ENCODE measurements at places on chromosomes 5 and 9.

- no peak for DNase-seq
These were observed 130.5 kb downstream of the ELAVL2 start for GRCh38 chr9:23695572-23695971.

DNA sequence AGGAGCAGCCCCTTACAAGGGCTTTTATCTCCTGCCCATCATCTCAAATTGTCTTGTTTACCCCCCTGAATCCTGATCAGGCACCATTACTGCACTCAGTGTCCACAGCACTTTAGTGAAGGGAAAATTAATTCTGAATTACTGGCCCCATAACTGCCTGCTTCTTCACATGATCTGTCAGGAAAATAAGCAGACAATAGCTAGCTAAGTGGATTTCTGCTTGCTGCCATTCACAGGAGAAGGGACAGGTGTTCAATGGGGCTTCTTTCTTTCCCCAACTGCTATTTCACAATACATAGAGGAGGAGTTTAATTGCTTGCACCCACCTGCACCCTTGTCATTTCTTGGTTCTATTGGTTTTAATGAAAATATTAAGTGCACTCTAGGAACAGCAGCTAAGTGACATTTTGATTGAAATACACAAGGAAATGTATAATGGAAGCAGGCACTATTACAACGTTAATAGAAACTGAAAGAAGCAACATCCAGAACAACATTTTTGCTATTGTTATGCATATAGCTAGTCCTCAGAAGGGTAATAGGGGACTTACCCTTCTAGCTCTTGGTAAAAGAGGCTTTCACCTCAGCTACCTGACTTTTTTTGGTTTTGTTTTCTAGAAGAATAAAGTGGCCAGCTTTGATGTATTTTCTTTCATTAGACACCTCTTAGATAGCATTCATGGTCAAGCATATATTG is 599.3 kb upstream of the TLE4 start:
- no peak for DNase-seq

DNA sequence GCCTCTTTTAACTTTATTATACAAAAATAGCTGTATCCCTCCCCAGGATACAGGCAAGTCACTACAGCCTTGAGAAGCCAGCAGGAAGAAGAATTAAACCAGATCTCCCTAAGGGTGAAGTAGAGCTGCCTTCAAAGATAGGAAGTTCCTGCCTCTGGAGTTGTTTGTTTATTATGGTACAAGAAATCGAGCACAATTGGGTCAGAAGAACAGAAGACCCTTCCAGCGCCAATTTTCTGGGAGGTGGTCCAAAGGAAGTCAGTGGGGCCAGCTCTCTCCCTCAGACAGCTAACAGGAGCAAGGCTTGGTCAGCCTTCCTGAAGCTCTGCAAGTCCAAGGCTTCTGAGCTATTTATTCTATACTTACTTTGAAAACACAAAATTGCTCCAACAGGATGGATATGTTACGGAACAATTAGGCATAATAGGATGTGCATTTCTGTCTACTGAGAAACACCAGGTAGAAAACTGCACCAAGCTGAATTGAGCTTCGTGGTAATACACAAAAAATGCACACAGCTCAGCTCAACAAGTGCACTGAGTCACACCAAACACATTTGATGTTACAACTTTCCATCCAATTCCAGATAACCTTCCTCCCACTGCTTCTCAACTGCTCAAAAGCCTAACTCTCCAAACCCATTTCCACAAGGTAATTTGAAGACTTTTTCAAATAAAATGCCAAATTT is 16.0 kb downstream of the SERINC5 start:
- DNase-seq: no peak

DNA sequence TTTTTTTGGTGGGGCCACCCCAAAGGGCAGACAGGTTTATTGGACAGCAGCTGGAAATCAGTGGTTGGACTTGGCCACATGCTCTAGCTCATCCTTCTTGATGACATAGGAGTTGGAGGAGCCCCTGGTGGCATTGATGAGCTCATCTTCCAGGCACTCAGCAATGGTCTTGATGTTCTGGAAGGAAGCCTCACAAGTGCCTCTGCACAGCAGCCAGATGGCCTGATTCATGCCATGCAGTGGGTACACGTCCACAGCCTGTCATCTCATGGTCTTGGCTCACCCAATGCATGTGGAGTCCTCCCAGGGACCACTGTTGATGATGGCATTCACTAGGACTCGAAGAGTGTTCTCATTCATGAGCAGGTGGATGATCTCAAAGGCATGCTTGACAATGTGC is 11.3 kb upstream of the RCL1 start:
- DNase-seq: peak; percentile 12

GRCh38 chr5:107577394-107577950 is 93.3 kb downstream of the EFNA5 start:
- no peak for DNase-seq

Data from AG10803 (cell line).